Activated naive CD8-positive, alpha-beta T cell treated with anti-CD3 and anti-CD28 coated beads, Interleukin-2, amount 50 U/mL, for 16 hours (primary cell): ENCODE measurements at places on chromosomes 1 and 21.
A peak's percentile ranks its signal among the peaks of the same experiment; 100 is the strongest.

- no peak for DNase-seq
Measured at GRCh38 chr21:46168238-46168637, 12.9 kb upstream of the FTCD start.

- DNase-seq = no peak
Measured at GRCh38 chr1:230796626-230797025, 49.4 kb downstream of the CAPN9 start.

DNA sequence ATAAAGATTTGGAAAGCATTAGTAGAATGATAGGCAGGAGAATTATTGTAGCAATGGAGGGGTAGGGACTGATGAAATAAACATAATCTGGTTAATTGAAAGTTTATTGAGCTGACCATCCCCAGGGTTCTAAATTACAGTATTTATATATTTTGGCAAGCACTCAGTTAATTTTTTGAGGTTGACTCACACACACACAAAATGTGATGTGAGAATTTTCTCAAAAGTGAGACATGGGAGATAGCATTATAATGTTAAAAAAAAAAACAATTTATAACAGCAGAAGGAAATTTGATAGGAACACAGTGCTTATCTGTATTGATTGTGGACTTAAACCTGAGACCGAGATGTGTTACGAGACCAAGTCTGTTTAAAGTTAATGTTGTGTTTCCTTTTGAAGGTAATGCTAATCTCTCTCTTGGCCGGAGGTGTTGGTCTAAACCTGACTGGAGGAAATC, 24.6 kb downstream of the TRIM45 start:
- DNase-seq = no peak

DNA sequence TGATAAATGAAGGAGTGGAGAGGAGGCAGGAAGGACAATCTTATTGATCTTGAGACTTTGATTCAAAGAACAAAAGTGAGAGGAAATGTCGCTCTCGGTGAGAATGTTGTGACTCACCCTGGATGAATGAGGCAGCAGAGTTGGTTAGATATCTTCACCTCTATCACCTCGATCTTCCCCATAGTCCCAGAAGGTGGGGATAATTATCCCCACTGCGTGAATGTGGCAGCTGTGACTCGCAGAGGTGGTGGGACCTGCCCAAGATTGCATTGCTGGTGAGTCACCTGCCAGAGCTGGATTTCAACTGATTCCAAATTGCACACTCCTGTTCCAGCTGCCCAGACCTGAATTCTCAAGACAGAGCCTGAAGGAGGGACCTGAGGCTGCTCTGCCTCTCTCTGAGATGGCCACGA, 105.0 kb downstream of the MATN1 start:
- DNase-seq = no peak

GRCh38 chr1:247435759-247436147, 19.8 kb downstream of the NLRP3 start:
- DNase-seq = no peak

DNA sequence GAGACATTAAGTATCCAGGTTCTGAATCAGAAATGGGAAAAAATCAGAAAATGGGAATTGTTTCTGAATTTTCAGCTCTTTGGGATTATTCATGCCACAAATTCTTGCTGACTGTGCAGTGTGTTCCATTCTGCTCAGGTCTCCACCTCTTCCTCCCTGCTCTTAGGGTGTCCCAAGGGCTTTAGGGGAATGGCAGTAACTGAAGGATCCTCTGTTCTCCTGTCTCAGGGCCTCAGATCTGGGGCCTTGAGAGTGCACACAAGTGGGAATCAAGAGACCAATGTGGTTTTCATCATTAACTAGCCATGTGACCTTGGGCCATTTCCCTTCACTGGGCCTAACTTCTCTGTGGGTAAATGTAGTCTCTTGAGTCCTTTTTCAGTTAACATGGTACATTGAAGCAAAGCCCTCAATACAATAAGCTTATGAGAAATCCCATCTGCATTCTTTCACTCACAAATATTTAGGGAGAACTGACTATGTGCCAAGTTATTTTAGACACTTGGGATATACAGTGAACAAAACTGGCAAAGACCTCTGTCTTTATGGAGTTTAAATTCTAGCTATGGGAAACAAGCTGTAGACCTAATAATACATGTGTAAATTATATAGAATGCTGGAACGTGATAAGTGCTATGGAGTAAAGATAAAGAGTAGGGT, 75.7 kb upstream of the SPATA6 start:
- no peak for DNase-seq

GRCh38 chr1:187390215-187390818, 561.6 kb downstream of the PLA2G4A start:
- DNase-seq = no peak

- DNase-seq = no peak
Measured at GRCh38 chr1:167510881-167511280, 7.4 kb downstream of the CD247 start.

GRCh38 chr1:171663036-171663853, 10.8 kb upstream of the MYOC start:
- no peak for DNase-seq

GRCh38 chr1:81391125-81391828, 409.5 kb upstream of the ADGRL2 start:
- no peak for DNase-seq

DNA sequence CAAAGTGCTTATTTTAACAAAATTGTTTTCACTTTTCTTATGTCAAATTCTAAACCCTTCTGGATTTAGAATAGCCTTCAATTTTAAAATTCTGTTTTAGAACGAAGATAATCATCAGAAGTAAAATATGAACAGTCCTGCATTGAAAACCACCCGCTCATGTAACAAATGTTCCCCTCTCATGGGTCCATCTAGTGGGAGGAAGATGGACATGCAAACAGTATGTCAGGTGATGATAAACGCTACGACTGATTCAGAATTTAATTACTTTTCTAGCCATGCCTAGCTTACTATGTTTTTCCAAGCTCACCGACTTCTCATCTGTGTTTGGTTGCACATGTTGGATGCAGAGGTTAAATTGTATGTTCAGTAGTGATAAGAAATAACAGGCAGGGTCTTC, 23.5 kb downstream of the SOD1 start:
- DNase-seq = no peak

GRCh38 chr1:174344162-174344561, 103.6 kb upstream of the GPR52 start:
- DNase-seq = no peak

- no peak for DNase-seq
Measured at GRCh38 chr1:172944931-172945330, 105.8 kb downstream of the TNFSF18 start.

DNA sequence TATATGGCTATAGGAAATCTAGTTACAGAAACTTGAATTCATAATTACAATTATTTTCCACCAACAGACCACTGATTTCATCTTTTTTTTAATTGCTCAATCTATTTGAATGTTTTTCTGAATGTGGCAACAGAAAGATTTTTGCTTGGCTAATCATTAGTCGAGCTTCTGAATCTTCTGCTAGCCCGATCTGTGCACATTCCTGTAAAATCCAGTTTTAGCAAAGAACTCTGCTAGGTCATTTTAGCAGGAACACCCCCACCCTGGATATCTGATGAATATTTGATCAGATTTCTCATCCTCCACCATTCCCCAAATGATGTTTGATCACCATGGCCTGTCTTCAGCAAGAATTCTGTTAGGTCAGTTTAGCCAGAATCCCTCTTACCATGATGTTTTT, 176.3 kb downstream of the LEPR start:
- no peak for DNase-seq

- DNase-seq = no peak
Measured at GRCh38 chr1:17887661-17888371, 132.7 kb downstream of the ACTL8 start.

GRCh38 chr1:40951943-40952743, 27.4 kb upstream of the CTPS1 start:
- peak; percentile 18 for DNase-seq

GRCh38 chr1:117606649-117607430, 992 bp downstream of the TENT5C start:
- DNase-seq = no peak

GRCh38 chr1:202762019-202762418, 46.2 kb downstream of the KDM5B start:
- DNase-seq = no peak

- DNase-seq = no peak
Measured at GRCh38 chr1:43387976-43388599, 1.5 kb downstream of the MED8 start.

DNA sequence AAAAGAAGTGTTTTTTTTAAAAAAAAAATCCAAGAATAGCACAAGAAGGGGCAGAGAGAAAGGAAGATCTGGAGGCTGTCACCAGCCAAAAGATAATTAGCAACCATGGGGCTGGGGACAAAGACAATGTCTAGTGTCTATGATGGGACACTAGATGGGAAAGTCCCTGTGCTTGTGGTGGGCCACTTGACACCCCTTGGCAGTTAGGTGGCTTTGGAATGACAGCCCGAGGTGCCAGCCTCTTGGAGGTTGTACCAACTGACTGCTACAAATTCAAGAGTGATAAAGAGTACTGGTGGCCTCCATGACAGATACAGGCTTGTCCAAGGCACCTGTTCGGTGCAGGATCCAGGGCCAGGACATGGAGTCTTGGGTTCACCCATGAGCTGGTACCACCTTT, 21.6 kb downstream of the ATP2B4 start:
- DNase-seq = no peak

GRCh38 chr1:109886827-109887226, 23.8 kb upstream of the CSF1 start:
- DNase-seq = no peak

GRCh38 chr1:18723206-18723605, 92.6 kb downstream of the PAX7 start:
- no peak for DNase-seq

DNA sequence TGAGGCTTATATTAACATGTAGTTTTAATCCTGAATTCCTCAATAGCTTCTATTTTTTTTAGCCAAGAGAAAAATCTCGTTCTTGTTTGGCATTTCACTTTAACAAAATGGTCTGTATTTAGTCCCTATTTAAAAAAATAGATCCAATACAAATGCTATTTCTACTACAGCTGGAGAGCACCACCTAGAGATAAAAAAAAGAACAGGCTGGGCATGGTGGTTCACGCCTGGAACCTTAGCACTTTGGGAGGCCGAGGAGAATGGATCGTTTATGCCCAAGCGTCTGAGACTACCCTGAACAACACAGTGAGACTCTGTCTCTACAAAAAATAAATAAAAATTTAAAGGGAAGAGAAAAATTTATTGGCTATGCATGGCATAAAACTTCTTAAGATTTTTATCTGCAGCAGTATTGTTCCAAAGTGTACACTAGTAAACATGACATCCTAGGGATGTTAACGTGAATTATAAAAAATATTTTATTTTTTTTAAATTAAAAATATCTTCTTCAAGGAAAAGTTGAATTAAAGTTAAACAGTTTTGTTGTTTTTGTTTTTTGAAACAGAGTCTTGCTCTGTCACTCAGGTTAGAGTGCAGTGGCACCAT, 4.4 kb downstream of the ST7L start:
- no peak for DNase-seq

- DNase-seq = no peak
Measured at GRCh38 chr1:175129182-175129581, 61.5 kb downstream of the TNN start.

- no peak for DNase-seq
Measured at GRCh38 chr1:43565600-43566360, 35.1 kb downstream of the PTPRF start.

DNA sequence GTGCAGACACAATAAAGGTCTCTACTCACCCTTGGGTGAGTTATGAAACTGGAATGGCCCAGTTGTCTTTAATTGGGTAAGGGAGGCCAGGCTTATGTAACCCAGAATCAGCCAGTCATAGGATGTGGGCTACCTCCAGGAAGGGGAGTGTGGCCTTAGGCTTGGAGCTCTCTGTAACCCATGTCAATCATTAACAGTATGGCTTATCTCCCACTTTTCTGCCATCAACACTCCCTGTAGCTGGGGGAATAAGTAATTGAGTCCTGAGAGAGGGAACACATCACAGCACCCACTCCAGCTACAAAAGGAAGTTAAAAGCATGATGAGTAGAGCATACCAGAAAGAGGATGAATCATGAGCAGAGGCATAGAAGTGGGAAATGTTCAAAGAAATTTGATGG, 327.0 kb upstream of the DUSP10 start:
- no peak for DNase-seq

GRCh38 chr1:43373066-43373940, 5.5 kb upstream of the ELOVL1 start:
- DNase-seq = no peak

DNA sequence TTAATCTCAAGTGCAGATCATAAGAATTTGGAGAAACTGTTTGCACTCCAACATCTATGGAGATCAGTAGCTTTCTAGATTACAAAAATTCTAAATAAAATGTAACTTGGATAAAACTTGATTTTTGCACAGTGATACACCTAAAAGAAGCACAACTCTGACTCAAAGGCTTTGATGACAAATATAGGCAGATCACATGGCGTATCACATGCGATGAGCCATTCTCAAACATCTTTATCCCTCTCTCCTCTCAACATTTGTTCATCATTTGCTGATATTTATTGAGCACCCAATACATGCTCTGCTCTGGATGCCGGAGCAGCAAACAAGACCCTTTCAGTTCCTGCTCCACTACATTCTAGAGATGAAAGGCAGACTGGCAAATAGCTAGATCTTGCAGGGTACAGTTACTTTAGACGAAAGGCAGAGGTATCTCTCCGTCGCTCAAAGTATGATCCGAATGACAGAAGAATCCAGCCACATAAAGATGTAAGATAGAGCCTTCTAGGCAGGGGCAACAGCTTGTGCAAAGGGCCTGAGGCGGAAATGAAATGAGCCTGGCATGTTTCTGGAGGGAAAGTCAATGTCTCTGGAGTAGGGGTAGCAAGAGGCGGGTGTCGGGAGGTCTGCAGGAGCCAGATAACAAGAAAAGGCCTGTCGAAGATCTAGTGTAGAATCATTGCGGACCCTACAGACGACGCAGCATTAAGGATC, 145.8 kb upstream of the ERRFI1 start:
- no peak for DNase-seq

DNA sequence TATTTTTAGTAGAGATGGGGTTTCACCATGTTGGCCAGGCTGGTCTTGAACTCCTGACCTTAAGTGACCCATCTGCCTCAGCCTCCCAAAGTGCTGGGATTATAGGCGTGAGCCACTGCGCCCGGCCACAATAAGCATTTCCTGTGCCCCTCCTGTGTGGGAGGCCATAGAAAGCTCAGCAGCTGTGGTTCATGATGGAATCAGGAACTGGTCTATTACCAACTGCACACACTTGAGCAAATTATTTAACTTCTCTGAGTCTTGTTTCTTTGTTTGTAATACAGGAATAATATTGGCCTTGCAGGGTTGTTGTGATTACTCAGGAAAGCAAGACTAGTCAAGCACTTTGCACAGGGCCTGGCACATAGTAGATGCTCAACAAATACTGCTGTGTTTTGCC, 15.0 kb downstream of the RHBG start:
- DNase-seq = no peak

- no peak for DNase-seq
Measured at GRCh38 chr1:179366093-179366800, 476 bp downstream of the AXDND1 start.

- no peak for DNase-seq
Measured at GRCh38 chr21:32886339-32886738, 114.8 kb upstream of the PAXBP1 start.
